ENCODE measurements at places on chromosomes 5 and 9.
A peak's percentile ranks its signal among the peaks of the same experiment; 100 is the strongest.

GRCh38 chr5:28516722-28517121 lies 1478.3 kb upstream of the CDH9 start:
- no peak for DNase-seq

DNA sequence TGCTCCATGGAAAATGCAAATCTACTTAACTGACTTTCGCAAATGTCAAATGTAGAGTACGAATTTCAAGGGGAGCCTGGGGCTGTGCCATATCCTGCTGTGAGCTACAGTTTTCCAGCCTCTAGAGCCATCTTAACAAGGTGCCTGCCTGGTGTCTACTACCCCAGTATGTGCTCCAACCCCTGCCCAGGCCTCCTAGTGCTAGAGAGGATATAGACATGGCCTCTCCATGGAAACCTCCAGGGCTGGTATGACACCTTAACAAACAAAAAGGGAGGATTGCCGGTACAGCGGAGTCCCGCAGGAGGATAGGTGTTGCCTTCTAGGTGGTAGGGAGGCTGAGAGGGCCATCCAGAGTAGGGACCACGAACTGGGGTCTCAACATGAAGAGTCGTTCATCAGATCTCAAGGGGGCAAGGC lies 13.6 kb upstream of the IL3 start:
- DNase-seq = no peak

DNA sequence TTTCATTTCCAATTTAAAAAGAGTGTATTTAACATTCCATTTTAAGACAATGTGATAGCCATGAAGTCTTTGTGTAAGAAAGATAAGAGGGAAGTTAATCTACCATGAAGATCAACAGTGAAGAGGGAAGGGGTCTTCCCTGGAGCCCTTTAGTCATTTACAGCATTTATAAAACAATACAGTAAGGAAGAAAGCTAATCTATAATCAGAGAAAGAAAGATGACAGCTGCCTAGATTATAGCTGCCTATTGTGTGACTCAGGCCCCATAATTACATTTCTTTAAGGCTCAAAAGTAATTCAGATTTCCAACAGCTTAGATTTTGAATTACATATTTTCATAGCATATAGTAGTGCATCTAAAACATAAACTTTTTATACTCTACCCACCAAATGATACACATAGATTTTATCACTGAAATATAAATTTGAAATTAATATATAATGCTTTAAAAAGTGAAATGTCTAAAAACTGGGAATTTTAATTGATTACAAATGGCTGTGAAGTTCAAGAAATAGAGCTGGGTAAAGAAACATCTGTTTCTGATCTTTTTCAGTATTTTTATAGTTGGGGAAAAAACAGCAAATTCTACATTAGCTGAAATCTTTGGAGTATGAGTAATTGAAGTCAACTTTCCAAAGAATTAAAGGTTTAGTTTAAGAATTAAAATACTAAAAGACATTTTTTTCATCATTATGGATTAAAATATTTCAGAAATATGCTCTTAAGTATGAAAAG lies 89.6 kb downstream of the RIC1 start:
- DNase-seq = no peak

DNA sequence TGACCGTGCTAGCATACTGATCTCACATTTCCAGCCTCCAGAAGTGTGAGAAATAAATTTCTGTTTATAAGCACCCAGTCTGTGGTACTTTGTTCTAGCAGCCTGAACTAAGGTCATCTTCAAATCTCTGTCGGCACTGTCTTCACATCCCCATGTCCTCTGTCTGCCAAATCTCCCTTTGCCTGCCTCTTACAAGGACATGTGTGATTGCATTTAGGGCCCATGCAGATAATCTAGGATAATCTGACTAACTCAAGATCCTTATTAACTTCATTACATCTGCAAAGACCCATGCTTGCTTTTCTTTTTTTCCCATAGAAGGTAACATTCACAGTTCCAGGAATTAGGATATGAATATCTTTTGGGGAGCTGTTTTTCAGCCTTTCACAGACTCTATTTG lies 132.7 kb downstream of the AOPEP start:
- no peak for DNase-seq

DNA sequence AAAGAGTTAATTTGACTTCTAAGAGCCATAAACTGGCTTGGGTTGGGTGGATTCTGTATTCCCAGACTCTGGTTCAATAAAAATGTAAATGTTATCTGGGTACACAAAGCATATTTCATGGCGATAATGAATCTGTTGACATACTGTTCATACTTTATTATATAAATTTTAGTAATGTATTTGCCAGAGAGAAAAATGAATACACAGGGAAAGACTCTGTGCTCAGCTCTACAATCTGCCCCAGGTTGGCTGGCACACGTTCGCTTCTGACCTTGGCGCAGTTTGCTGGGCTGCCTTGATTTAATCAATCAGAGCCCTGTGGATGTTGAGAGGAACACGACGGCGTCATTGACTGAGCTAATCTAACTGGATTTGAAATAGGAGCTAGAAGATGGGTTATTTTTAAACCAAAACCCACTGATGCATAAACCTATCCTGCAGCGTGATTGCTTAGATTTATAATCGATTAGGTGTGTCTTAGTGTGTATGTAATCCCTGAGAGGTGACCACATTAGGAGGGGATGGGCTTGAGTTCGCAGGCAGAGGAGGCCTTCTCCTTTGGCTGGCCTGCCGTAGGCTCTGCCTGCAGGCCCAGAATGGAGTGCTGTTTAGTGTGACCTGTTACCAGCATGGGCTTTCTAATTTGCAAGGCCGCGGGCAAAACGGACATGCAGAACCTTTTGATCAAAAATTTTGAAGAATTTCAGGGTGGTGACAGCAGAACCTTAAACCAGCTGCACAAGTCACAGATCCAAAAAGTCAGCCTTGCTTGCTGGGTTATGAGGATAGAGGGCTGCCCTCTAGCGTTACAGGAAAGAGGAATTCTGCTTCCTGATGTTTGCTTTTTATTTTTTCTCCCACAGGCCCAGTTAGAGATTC lies 3.9 kb upstream of the ADCY2 start:
- DNase-seq = no peak

DNA sequence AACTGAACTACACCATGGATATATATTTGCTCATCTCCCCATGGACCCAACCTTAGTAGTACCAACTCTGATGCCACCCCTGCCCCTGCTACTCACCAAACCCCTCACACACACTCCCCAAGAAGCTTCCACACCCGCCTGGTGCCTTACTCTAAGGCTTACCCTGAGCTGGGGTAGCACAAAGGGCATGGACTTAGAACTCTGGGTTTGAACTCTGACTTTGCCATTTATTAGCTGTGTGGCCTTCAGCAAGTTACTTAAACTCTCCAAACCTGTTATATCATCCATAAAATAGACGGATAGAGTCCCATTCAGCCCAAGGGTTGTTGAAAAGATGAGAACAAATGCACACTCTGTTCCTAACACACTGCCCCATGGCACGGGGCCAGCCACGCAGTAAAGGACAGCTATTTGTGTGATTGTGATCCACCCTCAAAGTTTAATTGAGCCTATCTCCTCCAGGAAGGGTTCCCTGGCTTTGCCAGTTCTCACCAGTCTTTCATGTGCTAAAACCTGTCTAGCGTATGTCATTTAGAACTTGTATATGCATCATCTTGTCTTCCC lies 111.0 kb downstream of the KLHL3 start:
- no peak for DNase-seq

DNA sequence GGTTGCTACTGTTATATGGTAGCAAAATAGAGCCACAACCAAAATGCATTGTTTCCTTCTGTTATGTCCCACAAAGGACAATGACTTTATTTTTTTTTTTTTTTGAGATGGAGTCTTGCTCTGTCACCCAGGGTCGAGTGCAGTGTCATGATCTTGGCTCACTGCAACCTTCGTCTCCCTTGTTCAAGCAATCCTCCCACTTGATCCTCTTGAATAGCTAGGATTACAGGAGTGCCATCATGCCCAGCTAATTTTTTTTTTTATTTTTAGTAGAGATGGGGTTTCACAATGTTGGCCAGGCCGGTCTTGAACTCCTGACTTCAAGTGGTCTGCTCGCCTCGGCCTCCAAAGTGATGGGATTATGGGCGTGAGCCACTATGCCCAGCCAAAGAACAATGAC lies 527.7 kb upstream of the SGCD start:
- DNase-seq = no peak

DNA sequence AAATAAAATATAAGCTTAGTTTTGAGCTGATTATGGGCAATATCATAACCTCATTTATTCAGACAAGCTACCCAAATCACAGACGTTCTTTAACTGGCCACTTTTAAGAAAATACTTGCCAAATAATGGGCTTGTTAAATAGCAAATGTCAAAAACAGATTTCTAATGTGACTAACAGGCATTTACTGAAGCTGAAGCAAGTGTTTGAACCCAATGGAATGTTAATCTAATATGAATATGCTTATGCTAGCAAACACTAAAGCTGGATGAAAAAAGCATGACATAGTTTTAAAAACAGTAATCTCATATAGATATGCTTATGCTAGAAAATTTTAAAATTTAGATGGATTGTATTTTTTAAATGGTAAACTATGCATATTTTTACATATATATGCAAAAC lies 411.6 kb upstream of the PTGER4 start:
- DNase-seq = no peak

GRCh38 chr9:68619636-68620035 lies 79.0 kb upstream of the TMEM252 start:
- DNase-seq = no peak

DNA sequence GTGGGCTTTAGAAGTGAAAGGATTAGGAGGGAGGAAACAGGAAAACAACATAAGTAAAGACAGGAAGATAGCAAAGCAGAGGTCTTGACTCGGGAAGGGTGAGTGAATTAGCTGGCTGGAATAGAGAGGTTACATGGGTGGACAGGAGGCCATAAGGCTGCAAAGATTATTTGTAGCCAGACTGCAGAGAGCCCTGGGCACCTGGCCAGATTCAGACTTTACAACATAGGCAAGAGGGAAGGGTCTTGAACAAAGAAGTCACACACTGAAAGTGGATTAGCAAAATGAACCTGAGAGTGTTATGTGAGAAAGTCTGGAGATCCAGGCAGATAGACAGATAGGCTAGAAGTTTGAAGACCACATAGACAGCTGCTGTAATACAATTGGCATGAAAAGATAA lies 29.7 kb upstream of the CER1 start:
- DNase-seq = no peak

DNA sequence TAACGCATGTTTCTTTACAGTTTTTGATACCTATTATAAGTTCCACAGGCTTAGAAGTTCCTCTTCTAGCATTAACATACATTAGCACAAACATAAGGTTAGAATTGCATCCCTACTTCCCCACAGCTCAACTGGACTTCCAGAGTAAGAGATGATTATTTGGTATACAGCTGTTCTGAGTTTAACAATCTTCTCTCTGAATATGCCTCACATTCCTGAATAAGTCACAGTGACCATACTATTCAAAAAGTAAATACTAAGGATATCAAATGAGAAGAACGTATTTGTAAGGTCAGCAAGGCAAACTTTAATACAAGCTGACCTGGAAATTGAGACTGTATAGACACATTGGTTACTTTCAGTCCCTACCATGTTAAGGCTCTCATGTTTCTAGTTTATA lies 21.3 kb downstream of the NR6A1 start:
- DNase-seq = no peak

- DNase-seq = no peak
Observed at GRCh38 chr5:68251804-68252522, 36.4 kb downstream of the PIK3R1 start.

- DNase-seq = peak; percentile 29
Observed at GRCh38 chr5:74865804-74866595, at the start of gene FAM169A. Gene FAM169A, minus strand, starts transcription at chr5:74866387. Its CDS starts 24,711 bp downstream, at chr5:74841676.

GRCh38 chr5:158117467-158118160 lies 258.7 kb upstream of the CLINT1 start:
- DNase-seq = no peak

DNA sequence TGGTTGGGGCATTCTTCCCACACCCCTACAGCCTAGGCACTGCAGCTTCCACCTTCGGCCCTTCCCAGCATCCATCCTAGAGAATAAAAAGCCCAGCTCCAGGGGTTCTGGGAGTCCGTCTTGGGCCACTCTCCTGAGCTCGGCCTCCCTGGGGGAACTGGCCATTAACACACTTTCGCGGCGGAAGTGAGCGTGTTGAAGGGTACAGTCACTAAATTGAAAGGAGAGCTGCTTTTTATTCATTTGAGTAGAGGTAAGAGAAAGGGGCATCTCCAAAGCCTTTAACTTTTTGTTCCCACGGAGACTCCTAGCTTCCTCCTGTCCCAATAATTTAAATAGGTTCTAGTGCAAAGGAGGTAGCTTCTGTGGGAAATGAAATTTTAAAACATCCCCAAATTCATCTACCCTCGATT lies 31.0 kb upstream of the NFIB start:
- no peak for DNase-seq

- no peak for DNase-seq
Observed at GRCh38 chr5:83031381-83031780, 45.8 kb downstream of the TMEM167A start.

DNA sequence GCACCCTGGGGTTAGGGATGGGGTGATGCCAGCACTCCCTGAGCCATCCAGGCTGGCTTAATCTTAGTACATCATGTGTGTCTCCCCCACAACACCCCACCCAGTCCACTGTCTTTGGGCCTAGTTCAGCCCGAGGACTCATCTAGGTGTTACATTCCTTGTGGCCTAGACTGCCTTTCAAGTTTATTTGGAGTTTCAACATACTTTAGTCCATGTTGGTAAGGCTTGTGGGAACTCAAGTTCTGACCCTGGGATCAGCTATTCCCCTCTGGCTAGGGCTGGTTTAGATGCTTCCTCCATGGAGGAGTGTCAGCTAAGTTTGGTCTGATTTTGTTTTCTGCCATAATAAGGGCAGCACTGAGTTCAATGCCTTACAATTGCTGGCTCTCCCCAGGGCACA lies 302.4 kb downstream of the SMARCA2 start:
- DNase-seq = no peak

DNA sequence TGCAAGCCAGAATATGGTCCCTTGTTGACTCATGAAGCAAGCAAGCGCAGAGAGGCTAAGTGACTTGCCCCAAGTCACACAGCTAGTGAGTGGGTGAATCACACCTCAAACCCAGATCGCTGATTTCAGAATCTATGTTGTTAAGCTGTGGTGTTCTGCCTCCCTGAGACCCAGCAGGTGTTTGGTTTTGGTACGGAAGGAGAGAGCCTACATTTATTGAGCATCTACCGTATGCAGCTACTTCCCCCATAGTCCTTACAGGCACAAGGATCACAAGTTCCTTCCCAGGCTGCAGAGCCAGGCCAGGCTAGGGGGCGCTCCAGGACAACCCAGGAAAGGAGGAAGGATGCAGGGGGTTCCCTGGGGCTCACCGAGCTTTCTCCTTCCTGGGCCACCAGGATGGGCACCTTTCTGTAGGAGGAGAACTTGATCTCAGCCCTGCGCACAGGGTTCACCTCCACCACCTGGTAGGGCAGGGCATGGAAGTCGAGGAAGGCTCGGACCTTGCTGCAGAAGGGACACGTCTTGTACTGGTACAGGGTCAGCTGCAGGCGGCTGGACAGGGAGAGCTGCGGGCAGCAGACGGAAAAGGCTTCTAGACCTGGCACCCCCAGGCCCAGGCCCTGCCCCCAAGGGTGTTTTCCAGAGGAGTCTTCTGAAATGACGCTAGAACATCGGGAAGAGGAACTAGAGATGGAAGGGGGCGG lies 2.5 kb downstream of the PTGES2 start:
- DNase-seq = no peak

All from CD4-positive, alpha-beta T cell (primary cell).